ENCODE measurements at places on chromosomes 1 and 21.

DNA sequence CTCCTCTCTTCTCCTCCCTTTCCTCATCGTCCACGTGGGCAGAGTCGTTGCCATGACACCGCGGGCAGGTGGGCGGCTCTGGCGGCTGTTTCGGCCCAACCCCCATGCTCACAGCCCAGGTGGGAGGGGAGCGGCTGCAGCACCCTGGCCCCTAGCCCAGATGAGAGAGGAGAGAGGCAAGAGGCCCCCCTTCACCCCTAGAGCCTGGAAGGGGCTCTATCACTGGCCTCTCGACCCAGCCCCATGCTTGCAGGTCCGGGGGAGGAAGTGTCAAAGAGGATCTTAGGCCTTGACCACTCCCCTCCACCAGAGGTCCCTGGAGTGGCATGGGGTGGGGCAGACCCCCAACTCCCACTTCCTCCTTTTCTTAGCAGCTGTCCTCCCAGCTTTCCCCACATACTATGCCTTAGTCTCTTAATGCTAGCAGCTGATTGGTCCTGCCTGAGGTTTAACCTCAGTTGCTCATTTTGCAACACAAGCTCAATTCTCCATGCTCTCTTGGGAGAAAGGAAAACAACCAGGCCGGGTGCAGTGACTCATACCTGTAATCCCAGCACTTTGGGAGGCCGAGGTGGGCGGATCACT, 10.4 kb downstream of the DLGAP3 start:
- DNase-seq, result peak; percentile 8

GRCh38 chr1:99456536-99456935, 189.4 kb upstream of the PALMD start:
- DNase-seq, result no peak

GRCh38 chr1:8419861-8420260, 101.9 kb downstream of the SLC45A1 start:
- no peak for DNase-seq

DNA sequence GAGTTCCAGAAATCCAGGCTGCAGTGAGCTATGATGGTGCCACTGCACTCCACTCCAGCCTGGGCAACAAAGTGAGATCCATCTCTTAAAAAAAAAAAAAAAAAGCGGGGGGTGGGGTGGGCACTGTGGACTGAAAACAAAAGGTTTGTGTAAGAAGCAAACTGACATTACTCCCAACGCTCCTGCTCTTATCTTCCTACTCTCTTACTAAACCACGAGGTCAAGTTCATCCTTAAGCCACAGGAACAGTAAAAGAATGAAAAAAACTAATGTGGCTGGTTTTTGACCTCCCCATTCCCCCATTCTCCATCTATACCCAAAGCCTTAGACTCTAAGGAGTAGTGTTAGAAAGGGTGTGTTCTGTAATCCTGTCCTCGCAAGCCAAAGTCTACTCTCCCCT, 30.8 kb downstream of the TFAP2E start:
- no peak for DNase-seq

DNA sequence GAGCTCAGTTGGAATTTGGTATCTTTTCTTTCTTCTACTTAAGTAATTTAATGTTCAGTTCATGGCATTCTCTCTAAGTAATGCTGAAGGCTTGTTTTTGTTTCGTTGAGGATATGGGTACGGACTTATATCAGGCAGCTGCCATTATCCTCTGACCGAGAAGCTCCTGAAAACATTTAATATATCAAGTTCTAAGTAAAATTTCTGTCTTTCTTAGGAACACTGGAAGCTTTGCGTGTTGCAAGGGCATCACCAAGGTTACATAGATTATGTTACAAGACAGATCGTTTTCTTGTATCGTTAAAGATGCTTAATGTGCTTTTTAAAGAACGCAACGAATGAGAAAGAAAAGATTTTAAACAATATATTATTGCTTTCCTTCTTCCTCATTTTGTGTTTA, 1.0 kb upstream of the GALNT2 start:
- DNase-seq, result no peak

DNA sequence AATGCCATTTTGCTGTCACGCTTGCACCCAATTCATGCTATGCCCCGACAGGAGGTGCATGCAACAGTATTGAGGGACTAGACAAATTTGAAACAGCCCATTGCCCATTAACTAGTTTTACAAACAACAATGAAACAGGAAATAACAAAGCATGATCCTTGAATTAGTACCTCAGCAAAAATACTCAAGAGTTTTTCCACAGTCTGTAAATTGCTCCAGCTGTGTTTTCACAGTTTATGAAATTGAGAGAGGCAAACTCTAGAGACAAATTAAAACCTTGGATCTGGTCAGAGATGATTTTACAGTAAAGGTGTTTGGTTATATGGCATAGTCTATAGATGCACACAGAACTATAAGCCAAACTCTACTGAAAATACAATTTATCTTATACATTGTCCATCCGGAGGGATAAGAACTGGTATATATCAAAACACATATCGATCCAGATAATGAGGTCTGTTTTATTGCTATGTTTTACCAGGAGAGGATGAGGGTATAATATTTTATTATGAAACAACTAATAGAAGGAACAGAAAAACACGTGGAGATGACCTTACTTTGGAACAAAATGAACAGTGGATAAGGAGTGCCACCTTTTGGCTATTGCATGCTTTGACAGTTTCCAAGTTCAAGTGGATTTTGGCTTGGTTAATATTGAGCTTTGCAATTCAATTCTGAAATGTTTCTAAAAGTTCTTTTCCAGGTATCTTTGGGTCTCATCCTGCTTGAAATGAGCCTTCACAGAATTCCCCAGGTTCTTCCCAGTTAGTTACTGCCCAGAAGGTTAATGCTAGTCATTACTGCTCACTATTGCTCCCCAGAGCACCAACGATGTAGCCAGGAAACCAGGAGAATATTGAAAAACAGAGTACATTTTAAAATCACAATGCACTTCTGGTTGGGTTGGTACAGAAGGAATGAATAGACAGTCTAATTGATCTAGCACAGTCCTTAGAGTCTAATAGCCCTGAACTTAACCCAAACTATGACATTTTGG, 45.7 kb downstream of the ZC3H11B start:
- DNase-seq, result no peak

DNA sequence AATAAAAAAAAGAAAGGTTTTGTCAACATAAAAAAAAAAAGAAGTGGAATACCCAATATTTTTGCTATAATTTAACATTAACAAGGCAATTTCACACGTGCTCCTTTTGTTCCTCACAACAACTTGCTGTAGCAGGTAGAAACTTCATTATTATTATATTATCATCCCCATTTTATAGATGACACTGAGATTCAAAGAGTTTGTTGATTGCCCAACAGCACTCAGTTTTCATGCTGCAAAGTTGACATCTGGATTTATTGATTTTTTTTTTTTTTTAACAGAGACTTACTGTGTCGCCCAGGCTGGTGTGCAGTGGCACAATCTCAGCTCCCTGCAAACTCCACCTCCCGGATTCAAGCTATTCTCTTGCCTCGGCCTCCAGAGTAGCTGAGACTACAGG, 8.9 kb upstream of the ESRRG start:
- no peak for DNase-seq

DNA sequence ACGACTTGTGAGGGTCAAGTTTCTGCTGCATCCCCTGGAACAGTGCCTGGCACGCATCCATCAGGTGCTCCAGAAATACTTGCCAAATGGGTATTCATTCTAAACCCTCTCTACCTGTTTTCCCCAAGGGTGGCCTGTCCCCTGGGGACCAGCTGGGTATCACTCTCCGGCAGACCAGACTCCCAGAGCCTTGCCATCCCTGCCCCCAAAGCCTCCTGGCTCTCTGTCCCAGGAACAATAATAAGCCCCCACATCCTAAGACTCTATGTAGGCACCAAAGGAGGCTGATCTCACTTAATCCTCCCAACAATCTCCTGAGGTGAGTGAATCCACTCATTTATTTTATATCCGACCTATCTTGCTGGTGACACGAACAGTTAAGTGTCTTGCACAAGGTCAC, 96.7 kb downstream of the MRPL37 start:
- DNase-seq, result no peak

GRCh38 chr1:201734786-201735185, 94.2 kb upstream of the IPO9 start:
- no peak for DNase-seq

GRCh38 chr1:35836734-35837133, 28.9 kb downstream of the AGO4 start:
- no peak for DNase-seq

- no peak for DNase-seq
These were observed 12.5 kb upstream of the PEF1 start for GRCh38 chr1:31657020-31657804.

DNA sequence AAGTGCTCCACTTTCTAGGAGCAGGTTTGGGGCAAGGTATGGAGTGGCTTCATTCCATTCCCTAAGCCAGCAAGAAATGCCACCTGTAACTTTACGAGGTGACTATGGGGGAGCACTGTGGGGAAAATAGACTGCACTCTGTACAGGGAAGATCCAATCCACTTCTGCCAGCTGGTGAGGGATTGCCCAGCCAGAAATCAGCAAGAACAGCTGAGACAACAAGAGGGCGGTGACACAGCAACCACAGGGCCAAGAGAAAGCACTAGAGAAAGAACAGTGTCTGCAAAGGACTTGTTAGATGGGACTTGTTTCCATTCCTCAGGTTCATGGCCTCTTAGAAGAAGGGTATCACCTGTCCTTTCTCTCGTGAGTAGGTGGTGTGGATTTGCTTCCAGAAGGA, 19.6 kb downstream of the CAPN8 start:
- no peak for DNase-seq

- no peak for DNase-seq
These were observed 13.8 kb downstream of the ADORA3 start for GRCh38 chr1:111489604-111490003.

- no peak for DNase-seq
These were observed 69.8 kb upstream of the HAO2 start for GRCh38 chr1:119298687-119299303.

DNA sequence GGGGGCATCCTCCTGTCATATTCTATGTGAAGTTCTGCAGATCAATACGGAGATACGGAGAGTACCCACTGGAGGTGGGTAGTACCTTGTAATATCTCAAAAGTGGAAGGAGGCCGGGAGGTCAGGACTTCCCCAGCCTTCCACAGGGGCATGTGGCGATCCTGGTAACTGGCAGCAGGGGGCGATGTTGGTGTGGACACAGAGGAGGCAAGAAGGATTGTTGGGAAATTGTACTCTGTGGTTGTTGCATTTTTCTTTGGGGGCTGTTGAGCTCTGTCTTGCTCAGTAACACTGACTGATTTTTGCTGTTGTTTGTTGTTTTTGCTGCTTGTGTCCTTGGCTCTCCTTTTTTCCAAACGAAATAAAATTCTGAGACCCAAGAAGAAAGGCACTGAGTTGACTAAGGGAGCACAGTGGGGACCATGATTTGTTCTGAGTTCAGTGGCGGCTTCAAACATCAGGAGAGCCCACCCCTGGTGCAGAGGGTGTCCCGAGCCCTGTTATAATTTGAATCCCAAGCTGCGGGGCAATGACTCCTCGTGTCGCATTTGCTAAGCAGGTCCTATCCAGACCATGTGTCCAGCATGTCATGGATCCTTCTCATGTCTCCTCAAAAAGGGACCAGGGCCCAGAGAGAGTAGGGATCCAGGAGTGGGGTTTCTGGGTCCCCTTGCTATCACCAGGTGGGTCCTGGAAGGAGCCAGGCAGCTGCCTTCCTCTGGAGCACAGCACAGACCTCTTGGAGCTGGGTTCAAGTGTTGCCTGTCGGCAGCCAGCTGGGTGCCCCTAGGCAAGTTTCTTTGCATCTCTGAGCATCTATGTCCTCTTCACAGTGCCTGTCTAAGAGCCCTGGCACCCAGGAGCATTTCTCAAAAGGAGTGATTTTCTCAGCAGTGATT, 22.8 kb downstream of the LHX4 start:
- peak; percentile 66 for DNase-seq

- no peak for DNase-seq
These were observed 23.5 kb upstream of the VAMP3 start for GRCh38 chr1:7747605-7748004.

- DNase-seq, result no peak
These were observed 2.9 kb upstream of the CSRP1 start for GRCh38 chr1:201509601-201510374.

GRCh38 chr1:235892734-235893413, 26.2 kb upstream of the LYST start:
- no peak for DNase-seq

DNA sequence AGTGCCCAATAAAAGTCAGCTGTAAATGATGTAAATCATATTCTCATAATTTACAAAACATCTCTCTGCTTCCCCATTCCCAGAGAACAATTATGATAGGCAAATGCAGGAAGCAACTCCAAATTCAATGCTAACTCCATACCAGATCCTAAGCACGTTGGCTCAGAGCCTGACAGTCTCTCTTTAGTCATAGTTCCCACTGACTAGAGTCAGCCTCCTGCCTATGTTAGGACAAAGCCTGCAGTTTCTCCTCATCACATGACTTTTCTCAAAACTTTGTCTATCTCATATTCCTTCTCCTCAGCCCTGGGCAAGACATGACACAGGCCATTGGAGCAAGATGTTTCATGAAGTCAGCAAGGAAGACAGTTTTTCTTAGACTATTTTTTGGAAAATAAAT, 101.5 kb upstream of the COL24A1 start:
- DNase-seq, result no peak

DNA sequence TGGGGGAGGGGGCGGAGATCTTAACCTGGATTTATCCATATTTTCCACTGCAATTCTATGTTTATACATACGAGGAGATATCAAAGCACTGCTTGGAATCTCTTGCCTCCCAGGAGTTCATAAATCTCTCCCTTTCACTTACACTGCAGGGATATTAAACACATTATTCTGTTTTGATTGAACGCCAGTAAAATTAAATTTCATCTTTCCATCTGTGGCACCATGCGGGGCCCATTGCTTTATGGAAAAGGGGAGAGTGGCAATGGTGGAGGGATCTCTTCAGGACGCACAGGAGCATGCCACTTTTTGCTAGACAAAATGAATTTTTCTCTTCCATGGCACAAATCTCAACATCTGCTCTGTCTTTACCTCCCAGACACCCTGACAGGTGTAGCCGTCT, 648.0 kb upstream of the PLXNA2 start:
- DNase-seq, result no peak

- DNase-seq, result no peak
These were observed 24.8 kb upstream of the CLDN8 start for GRCh38 chr21:30240661-30241060.

DNA sequence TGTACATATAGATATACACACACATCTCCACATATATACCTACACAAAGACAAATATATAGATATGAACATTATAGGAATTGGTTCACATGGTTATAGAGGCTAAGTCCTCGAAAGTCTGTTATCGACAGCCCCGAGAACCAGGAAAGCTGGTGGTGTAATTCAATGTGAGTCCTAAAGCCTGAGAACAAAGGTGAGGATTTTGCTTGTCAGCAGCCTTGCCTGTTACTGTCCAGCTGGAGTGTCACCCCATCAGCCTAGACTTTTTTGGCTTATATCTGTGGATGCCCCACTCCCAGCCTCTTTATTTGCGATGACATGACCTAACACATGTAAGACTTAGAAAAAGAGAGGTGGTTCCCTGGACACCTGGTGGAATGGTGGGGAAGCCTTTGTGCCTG, 97.0 kb downstream of the GIPC2 start:
- no peak for DNase-seq

- no peak for DNase-seq
These were observed 46.8 kb downstream of the ADAMTS5 start for GRCh38 chr21:26920055-26920454.

- DNase-seq, result no peak
These were observed 165.0 kb upstream of the VAMP3 start for GRCh38 chr1:7606096-7606495.

GRCh38 chr21:29295066-29295650, 3.6 kb upstream of the BACH1 start:
- no peak for DNase-seq

GRCh38 chr1:91091812-91092211, 70.0 kb upstream of the ZNF644 start:
- DNase-seq, result no peak

GRCh38 chr1:9225411-9225785, 9.2 kb upstream of the H6PD start:
- DNase-seq, result no peak
